ENCODE measurements at places on chromosomes 12 and 14.

GRCh38 chr12:118972982-118973381 lies 8.4 kb upstream of the SRRM4 start:
- DNase-seq, result no peak

- peak; percentile 9 for DNase-seq
Measured at GRCh38 chr14:23631702-23632460, 4.3 kb upstream of the DHRS2 start.

GRCh38 chr12:115437061-115437567 lies 753.1 kb upstream of the TBX3 start:
- DNase-seq, result no peak

DNA sequence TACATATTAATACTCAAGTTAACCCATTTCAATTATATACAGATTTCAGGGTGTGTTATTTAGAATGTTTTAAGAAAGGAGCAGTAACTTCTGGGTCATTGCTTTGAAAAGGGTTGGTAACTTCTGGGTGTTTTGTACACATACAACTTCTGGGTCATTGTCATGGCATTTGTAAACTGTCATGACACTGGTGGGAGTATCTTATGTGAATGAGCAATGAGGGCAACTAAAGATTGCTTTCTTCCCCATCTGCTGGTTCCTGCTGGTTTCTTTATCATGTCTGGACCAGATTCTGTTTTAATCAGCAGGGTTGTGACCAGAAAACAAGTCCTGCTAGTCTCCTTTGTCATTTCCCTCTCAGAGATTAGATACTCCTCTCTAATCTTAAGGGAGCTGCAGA lies 713.3 kb downstream of the LRFN5 start:
- no peak for DNase-seq

DNA sequence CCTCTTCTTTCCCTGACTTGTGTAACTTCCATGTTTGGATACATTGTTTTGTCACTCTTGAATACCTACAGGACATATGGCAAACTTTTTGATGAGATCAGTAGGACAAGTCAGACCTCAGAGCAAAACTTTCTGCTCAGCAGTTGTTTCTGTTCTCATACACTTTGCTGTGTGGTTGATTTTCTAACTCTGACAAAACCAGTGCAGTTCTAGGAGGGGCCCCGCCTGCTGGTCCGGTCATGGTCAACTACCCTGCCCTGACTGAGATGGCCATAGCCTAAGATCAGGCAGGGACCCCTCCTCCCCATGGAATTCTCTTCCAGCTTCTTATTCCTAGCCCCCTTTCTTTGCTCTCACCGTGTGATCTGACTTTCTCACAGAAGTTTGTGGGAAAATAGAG lies 92.8 kb downstream of the OTOGL start:
- no peak for DNase-seq

DNA sequence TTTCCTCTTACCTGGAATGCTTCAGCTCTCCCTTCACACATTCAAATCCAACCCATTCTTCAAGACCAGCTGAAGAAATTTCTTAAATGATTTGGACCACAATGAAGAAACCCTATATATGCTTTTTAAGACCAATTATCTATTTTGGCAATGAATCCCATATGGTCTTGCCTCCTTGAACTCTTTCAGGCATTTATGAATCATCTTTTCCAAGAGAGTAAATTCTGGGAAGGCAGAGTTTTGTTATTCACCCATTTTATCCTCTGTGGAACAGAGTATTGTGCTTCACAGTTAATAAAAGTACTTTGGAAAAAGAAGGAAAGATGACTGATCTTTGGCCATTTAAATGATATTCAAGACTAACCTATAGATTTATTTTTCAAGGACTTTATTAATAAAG lies 14.0 kb downstream of the GIT2 start:
- no peak for DNase-seq

GRCh38 chr12:91080041-91080440 lies 22.2 kb upstream of the KERA start:
- no peak for DNase-seq

- DNase-seq, result no peak
Measured at GRCh38 chr14:64994540-64994939, 7.8 kb downstream of the FNTB start.

DNA sequence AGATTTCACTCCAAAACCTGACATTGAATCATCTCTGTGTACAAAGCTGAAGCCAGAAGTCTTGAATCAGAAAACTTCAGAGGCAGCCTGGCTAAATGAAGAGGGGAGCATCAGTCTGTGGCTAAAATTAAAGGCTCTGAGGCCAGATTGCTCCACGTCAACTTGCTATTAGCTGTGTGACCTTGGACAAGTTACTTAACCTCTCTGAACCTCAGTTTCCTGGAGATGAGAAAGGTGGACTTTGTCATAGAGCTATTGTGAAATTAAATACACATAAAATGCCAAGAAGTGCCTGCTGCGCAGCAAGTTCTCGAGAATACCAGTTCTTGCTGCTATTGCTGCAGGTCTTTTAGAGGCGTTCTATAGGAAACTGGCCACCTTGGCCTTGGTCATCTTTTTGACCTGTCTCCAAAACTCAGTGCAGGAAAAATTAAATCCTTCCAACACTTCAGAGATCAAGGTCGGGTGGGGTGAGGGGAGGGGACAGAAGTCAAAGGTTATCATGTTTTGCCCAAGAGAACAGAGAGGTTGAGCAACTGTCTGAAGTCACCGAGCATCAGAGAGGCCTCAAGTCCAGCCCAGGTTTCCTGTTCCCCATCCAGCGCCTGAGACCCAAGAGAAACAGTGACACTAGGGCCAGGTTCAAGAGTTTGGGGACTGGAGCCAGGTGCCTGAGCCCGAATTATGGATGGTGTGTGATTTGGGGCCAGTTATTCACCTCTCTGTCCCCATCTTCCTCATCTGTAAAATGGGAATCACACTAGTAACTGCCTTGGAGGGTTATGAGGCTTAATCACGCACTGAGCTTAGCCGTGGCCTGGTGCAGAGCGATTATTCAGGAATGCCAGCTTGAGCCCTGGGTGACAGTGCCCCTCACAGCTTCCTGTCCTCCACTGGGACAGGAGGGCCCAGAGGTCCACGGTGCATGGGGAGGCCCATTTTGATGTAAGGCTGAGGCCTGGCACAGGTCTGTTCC lies 1.1 kb downstream of the SERPINA1 start:
- no peak for DNase-seq

DNA sequence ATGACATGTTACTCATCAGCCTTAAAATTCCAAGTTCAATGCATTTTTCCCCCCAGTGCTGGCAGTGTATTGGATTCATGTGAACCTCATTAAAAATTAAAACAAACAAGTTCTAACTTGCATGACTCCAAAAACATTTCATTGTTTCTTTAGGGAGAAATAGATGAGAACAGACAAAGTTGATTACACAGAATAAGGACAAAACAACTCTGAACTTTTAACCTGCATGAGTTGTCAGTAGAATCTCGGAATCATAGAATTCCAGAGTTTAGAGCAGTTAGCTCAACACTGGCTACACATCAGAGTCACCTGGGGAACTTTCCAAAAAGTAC lies 127.5 kb downstream of the TMX1 start:
- DNase-seq, result no peak

- no peak for DNase-seq
Measured at GRCh38 chr14:56552615-56553014, 27.0 kb upstream of the TMEM260 start.

DNA sequence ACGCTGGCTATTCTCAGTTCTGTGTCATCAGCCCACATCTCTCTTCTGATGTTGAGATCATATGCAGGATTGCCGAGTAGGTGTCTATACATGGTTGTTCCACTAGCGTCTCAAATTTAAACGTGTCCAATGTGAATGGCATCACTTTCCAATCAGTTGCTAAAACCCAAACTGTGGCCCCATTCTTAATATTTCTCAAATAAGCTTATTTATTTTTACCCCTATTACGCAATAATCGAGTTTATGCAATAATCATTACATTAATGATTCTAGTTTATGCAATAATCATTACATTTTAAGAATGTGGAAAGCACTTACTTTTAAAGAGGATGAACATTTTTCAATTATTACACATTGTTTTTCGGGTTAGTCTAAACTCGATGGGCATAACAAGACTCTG lies 47.8 kb downstream of the ACSS3 start:
- DNase-seq, result no peak

- no peak for DNase-seq
Measured at GRCh38 chr14:44029933-44030332, 477.1 kb downstream of the FSCB start.

- no peak for DNase-seq
Measured at GRCh38 chr12:69401940-69402339, 42.4 kb downstream of the YEATS4 start.

DNA sequence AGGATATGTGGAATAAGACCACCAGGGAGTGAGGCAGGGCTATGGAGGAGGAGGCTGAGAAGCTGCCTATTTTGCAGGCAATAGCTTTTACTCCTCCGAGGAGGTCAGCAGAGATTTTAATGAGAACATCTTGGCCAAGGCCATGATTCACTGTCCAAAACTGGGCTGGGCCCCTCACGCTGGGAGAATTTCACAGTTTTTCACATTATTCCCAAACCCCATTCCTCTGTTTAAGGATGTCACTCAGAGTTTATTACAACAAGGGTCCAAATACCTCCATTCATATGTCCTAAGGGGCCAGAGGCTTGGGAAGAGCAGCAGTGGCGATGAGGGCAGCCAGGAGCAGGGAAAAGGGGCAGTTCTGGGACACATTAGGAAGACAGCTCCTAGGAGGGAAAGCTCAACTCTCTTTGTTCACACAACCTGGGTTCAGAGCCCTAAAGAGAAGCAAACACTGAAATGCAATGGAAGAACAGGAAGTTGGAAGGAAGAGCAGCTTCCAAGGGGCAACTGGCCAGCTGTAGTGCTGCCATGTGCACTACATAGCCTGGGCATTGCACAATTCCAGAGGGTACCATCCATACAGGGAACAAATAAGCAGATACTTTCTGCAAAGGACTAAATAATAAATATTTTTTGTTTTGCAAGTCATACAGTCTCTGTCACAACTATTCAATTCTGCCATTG lies 283.2 kb downstream of the NUAK1 start:
- DNase-seq, result no peak

GRCh38 chr14:85243321-85243720 lies 286.6 kb upstream of the FLRT2 start:
- DNase-seq, result no peak

DNA sequence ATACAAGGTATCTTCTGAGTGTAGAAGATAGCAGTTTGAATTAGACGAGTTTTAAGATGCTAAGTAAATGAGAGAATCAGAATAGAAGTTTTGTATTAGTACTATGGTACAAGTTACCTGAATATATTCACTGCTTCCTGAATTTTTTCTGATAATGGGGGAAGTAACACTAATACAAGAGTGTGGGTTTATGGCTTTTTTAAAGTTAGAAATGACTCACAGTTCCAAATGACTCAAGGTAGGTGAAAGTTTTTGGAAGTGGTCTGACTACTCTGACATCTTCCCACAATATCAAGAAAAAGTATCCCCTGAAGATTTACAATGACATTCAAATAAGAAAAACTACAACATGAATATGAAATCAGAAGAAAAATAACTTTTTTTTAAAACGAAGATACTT lies 123.7 kb upstream of the GARIN6 start:
- no peak for DNase-seq

- DNase-seq, result no peak
Measured at GRCh38 chr12:129559776-129560175, 344.0 kb downstream of the TMEM132D start.

DNA sequence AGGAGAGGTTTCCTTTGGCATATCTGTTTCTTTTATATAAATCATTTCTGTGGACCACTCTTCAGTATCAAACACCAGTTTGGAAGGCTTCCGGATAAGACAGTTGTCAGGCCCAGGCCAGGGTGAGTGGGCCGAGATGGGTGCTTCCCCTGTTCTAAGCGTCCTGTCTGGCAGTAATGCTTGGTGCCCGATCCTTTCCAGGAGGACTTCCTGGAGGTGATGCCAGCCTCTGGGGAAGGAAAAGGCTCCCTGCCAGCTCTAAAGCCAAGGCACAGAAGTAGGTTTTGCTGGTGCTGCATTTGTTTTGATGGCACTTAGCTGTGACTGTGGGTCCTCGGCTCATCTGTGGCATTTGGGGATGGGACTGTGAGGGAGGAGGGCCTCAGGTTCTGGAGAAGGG lies 124.4 kb upstream of the RTL1 start:
- DNase-seq, result no peak

DNA sequence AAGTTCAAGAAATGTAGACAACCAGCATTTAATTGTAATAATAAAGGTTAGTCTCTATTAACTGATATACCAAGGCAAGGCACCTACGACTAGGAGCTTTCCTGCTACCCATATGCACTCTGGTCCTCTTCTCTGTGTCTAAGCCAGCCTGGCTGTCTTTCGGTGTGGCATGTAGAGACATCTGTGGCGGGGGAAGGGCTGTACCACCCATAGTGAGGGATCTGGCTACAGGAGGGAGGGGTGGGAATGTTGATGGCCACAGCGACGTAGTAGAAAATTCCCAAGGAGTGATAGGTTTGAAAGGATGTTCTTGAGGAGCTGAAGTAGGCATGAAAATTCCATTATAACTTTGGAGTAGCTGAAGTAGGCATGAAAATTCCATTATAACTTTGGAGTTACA lies 344.2 kb downstream of the ATP23 start:
- no peak for DNase-seq

GRCh38 chr14:58898655-58899316 lies 261.0 kb downstream of the DACT1 start:
- DNase-seq, result no peak

DNA sequence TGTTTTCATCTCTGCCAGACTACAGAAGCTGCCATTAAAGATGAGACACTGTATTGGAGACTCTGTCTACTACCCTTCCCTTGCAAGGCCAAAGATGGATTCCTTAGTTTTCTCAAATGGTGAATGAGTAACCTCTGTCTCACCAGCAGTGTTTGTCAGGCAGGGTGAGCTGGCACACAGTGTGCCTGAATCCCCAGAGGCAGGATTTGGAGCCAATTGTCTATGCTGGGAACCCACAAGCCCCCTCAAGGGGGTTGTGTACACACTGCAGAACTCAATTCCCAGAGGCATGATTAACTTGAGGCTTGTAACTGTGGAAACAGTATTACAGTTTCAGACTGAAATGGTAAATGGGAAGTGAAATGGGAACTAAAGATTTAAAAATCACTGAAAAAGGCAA lies 136.8 kb upstream of the PTPRB start:
- no peak for DNase-seq

- DNase-seq, result no peak
Measured at GRCh38 chr14:22981090-22981875, 1.1 kb downstream of the AJUBA start.

DNA sequence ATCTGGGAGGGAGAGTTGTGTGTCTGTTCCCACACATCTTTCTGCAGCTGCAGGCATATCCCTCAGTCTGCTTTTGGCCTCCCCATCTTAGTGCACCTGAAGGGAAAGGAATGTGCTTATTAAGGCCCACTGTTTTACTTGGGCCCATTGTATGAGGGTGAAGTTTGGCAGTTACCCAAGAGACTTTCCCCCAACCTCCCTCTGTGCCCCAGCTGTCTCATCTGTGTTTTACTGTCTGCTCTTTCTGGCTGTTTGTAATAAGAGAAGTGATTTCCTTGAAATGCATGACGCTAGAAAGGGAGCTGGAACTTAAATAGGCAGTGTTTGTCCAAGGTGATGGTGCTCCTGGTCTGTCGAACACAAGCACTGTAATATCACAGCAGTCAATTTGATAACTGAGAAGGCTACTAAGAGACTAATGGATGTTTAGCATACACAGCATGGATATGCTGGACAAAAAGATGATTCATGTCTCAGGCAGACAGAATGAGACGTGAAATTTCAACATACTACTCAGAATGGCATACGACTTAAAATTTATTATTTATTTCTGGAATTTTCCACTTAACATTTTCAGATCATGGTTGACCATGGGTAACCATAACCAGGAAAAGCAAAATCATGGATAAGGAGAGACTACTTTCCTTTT lies 43.6 kb downstream of the FSCB start:
- DNase-seq, result no peak

- DNase-seq, result no peak
Measured at GRCh38 chr12:74401035-74401434, 136.6 kb upstream of the ATXN7L3B start.

GRCh38 chr14:98592611-98593170 lies 679.3 kb downstream of the BCL11B start:
- no peak for DNase-seq

Data from KG1 (cell line).